ENCODE measurements at places on chromosomes 6 and 20.
A peak's percentile ranks its signal among the peaks of the same experiment; 100 is the strongest.

GRCh38 chr20:45111799-45112471, 3.0 kb downstream of the WFDC5 start:
- DNase-seq, result no peak

DNA sequence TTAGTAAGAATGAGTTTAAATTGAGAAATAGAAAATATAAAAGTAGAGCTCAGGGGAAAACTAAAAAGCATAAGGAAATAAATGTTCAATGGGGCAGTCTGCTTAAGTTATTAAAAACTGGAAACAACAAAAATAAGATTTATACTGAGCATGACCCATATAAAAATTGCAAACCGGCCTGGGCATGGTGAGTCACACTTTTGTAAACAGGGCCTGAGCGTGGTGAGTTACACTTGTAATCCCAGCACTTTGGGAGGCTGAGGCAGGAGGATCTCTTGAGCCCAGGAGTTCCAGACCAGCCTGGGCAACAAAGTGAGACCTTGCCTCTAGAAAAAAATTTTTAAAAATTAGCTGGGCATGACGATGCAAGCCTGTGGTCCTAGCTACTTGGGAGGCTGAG, 74.6 kb downstream of the TMEM244 start:
- DNase-seq, result no peak

DNA sequence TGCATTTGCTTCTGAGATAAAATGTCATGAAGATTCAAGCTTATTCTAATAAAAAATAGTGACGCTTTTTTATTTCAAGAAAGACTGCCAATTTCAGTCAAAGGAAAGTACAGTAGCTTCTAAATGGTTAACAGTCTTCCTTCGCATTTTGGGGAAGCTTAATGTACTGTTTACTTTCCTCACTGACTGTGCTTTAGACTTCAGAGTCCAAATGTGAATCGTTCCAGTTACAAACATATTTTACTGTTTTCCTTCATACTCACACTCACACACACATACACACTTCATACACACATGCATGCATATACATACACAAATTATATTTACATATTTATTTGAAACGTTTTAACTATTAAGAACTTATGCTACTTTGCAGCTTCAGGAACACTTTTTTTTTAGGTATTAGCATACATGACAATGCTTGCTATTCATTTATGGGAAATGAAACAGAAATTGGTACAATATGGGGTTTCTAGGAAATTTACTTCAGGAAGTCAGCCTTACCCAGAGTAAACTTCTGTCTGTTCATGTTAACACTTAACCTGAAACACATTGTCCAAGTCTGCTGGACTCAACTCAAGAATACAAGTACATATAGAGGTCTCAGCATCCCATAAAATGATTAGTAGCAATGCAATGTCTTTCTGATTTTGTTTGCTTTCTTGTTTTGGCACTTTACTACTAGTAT, 145.4 kb downstream of the RPS12 start:
- no peak for DNase-seq

DNA sequence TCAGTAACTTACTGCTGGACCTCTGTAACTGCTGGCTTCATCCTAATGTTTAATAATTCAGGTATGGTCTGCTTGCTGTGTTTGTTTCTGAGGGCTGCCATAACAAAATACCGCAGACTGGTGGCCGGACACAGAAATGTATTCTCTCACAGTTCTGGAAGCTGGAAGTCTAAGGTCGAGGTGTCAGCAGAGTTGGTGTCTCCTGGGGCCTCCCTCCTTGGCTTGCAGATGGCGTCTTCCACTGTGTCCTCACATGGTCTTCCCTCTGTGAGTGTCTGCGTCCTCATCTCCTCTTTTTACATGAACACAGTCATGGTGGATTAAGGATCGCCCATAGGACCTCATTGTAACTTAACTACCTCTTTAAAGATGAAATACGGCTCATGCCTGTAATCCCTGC, 389.7 kb upstream of the JARID2 start:
- no peak for DNase-seq

DNA sequence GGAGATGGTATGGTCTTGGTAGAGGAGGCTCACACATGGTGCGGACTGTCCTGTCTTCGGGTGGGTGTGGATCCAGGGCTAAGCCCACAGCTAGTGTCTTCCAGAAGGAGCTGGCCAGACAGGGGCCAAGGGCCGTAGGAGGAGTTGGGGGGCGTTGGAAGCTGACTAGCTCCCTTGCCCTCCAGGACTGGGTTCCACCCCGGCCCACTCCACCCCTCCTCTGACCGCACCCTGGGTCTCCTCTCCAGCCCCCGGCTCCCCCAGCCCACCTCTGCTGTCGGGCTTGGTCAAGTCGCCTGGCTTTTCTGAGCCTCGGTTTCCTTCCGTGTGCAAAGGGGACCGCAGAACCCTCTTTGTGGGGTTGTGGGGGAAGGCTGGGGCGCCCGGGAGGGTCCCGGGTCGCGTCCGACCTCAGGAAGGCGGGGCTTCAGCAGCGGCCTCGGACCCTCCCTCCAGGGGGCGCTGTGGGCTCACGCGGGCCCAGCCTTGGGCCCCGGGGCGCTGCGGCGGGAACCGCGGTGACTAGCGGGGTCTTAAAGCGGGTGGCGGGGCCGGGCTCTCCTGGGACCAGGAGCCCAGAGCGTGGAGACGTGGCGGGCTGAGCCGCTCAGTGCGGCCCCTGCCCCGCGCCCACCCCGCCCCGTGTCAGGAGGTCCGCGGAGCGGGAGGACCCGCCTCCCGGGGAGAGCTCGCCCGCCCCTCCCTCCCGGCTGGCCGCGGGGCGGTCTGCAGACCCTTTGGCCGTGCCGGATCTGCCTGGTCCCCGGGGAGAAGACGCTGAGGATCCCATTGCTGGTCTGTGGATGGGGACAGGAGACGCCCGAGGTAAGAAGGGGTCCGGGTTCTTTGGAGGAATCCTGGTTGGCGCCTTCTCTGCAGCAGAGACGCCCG, 5.4 kb downstream of the NPBWR2 start:
- no peak for DNase-seq

DNA sequence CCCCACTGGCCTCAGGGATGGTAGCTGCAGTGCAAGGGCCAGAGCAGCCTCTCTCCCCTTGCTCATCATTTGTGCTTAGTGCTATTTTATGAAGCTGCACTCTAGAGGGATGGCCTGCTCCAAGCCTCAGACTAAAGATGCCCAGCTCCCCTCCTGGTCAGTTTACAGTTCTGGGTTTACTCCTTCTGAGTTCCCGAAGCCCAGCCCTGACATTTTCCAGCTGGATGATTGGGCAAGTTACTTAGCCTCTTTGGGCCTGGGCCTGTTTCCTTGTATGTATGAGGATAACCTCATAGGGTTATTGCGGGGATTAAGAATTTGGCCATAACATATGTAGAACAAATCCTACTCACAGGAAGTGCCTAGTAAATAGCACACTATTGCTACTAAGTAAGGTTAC, 31.8 kb upstream of the EMILIN3 start:
- no peak for DNase-seq

DNA sequence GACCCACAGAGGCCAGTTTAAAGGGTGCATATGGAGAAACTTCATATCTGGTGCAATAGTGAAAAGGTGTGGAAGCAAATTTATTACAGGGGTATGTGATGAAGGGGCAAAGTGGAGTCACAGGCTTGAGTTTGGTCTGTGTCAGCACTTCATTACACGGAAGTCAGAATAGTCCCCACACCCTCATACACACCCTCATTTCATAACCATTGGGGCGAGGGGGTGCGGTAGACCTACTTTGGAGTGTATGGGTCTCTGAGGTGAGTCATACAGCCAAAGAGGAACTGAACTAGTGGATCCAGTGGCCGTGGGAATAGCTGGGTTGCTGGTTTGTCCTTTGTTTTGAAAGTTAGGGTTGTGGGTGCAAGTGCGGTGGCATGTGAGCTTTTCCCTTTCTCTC, 3.3 kb downstream of the TM9SF4 start:
- DNase-seq, result no peak

DNA sequence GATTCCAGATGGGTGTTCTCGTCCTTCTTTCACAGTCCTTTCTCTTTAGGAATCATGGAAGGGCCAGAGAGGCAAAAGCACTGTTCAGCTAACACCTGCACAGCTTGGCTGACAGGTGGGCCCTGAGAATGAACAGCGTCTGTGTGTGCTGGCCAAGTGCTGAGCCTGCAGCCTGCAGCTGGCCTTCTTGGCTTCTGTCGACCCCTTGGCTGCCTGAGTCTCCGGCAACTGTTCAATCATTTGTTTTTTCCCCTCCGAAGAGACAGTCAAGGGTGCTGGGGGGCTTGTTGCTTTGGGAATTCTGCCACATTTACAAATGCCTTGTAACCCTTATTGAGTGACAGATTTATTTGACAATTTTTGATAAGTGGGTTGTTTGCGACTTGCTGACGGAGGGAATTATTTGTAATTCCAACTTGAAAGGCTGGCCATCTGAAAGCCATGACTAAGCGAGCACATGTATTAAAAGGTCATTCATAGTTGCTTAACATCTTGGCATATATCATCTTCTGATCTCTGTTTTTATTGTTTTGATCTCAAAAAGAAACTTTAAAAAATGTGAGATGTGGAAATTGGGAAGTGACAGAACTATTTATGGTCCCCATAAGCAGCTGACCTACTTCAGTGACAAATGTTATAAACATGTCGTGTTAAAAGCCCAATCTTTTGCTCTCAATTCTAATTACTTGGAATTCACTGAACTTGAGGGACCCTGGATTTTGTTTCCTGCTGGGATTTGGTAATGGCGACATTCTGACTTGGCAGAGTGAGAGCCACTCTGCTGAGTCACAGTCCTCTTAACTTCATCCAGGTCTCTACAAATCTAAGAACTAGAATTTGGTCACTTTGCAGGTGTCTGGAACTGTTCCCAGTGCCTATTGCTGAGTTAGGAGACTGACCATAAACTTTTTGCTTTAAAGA, 41.9 kb upstream of the FERMT1 start:
- DNase-seq, result no peak

DNA sequence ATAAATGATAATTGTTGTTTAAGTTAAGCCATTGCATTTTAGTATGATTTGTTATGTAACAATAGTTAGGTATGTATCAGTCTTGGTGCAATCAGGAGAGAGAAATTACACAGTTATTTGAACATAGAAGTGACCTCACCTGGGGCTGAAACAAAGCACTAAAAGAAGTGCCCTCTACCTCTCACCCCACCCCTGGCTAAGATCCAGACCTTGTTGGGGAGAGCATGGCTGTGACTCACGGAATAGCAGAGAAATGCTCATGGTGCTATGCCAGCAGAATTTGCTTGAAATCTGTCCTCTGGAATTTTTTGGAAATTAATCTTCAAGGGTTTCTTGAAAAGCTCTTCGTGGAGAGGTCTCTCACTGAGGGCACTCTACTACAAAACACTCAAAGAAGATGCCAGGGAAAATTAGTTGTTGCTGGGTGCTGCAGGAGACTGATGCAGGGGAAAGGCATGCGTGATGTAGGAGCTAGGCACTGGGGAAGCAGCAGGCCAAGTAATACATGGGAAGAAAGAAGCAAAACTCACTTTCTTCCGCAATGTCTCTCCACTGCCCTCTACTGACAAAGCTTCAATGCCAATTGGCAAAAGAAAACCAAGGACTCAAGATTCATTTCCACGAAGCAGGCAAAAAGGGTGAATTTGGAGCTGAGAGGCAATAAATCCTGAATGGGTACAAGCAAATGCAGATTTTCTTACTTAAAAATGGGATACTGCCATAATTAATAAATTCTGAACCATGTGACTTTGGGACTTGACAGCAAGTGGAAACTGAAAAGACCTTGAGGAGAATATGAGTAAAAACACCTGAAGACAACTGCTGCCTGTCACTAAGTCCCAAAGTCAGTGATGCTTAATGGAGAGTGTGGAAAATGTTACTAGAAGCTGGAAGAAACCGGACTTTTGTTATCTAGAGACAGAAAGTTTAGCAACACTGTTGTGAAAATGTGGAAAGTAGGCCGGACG, 136.3 kb upstream of the ZNF184 start:
- DNase-seq, result no peak

DNA sequence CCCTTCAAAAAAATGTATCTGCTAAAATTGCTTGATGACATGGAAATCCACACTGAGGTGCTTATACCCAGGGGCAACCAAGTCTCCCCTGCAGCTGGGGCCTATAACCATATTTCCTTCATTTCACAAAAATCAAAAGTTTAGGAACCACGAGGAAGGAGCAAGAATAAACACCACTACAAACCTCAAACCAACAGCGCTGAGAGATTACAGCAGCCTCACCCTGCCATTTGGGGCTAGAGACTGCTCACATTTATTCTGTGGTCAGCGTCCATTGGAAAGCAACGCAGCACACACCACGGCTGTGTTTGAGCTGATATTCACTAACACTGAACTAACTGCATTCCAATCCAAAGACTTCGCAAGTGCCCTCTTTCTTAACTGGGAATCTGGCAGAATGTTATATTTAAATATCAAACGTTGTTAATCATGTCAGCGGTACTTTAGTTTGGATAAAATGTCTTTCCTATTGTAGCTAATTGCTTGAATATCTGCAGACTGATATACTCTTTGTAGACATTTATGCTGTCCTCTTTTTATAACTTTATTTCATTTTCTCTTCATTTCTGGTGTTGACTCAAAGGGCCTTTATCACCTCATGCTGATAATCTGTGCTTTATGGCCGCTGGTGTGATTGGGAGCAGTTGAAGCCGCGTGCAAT, 94.6 kb downstream of the FOXA2 start:
- no peak for DNase-seq

GRCh38 chr6:16446273-16446672, 207.9 kb downstream of the GMPR start:
- DNase-seq, result no peak

DNA sequence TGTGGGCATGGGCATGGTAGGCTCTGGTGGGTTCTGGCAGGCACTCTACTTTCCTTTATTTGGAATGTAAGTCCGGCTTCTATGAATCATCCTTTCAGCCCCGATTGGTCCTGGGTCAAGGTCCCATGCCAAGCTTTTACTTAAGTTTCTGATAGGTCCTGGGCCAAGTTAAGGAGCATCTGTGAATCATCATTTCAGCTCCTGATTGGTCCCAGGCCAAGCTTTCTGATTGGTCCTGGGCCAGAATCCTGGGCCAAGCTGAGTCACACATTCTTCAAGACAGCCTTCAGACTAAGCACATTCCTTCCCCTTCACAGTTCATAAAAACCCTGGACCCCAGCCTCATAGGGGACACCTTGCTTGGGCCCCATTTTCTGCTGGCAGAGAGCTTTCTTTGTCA, 231.0 kb upstream of the EYS start:
- DNase-seq, result no peak

GRCh38 chr6:72740135-72740534, 118.3 kb downstream of the KCNQ5 start:
- DNase-seq, result no peak

- DNase-seq, result peak; percentile 12
Observed at GRCh38 chr20:25237610-25238318, 10.1 kb upstream of the PYGB start.

GRCh38 chr6:85449388-85449817, 480 bp upstream of the NT5E start:
- DNase-seq, result no peak

DNA sequence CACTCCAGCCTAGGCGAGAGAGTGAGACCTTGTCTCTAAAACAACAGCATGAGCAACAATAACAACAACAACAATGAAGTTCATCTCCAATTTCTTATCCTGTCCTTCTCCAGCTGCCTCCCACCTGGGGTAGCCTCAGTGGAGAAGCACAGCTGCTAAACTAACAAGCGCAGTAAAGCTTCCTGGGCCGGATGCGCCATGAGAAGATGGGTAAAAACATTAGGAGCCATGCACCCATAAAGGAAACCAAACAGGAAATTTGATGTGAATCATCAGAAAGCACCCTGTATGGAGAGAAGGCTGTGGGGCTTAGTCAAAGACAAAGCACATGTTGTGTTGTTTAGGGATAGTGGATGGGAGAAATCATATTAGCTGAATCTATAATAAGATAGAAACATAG, 61.1 kb upstream of the CCN6 start:
- no peak for DNase-seq
